ENCODE measurements at places on chromosomes 2 and 18.

- DNase-seq: peak; percentile 40
Observed at GRCh38 chr18:79912409-79912991, 39.0 kb downstream of the SLC66A2 start.

DNA sequence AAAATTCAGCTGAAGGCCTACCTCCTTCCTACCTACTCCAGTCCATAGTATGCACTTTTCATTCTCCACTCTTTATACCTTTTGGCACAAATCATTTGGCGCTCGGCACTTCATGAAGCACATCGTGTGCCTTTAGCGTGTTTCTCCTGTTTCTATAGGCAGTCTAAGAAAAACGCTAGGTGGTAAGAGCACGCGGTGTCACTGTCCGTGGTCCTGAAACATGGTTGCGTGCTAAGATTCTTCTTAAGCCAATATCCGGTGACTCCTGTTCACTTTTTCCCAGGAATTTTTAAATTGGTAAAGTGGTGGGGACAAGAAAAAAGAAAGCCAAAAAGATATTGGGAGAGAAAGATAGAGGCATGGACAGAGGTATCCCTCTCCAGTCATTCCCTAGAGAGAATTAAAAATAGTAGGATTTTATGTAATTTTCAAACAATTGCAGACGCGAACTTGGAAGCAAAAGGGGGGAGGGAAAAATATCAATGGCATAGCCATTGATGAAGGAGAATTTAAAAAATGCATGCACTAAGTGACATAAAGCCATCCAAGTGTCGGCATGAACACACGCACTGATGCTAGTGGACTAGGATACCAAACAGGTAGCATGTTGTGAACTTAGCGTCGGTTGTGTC lies 1.4 kb upstream of the CTNNA2 start:
- peak; percentile 52 for DNase-seq

DNA sequence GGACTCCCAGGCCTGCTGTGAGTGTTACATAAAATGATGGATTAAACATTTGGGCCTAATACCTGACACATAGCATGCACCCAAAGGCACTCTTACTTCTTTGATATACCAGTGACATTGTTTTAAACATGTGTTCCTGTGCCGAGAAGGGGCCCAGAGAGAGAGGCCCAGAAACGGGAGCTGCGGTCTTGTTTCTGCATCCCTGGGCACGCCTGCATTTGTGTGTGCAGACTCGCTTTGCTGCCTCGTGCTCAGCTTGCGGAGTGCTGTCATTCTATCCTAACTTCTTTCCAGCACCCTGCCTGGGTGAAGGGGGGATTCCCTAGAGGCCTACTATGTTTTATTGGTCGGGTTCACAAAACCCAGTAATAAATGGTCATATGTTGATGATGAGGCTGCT lies 666.2 kb upstream of the HS6ST1 start:
- DNase-seq: no peak

GRCh38 chr2:8107621-8108378 lies 574.1 kb upstream of the ID2 start:
- DNase-seq: no peak

- no peak for DNase-seq
Observed at GRCh38 chr18:37956902-37957301, 391.3 kb upstream of the CELF4 start.

DNA sequence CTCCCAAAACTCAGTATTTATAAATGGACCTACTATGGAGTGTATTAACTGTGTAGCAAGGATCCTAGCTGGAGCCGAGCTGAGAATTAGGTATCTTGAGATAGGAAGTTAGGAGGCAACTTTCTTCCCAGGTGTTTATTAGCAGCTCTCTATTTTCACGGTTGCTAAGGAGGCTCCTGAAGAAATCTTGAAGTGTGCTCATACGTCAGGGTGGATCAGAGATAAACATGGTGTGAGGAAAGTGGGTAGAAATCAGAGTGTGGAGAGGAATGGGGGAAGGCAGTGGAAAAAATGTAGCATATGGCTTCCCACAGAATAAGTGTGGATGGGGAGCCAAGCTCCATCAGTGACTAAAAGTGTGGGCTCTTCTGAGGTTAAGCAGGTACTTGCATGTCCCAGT lies 104.3 kb downstream of the ABCA12 start:
- DNase-seq: no peak

GRCh38 chr2:112253261-112253815 lies 1.5 kb downstream of the ZC3H8 start:
- no peak for DNase-seq

- DNase-seq: peak; percentile 82
Observed at GRCh38 chr2:200787351-200788120, 24.2 kb upstream of the BZW1 start.

GRCh38 chr2:224038049-224038829 lies 847 bp downstream of the SERPINE2 start:
- DNase-seq: peak; percentile 29

DNA sequence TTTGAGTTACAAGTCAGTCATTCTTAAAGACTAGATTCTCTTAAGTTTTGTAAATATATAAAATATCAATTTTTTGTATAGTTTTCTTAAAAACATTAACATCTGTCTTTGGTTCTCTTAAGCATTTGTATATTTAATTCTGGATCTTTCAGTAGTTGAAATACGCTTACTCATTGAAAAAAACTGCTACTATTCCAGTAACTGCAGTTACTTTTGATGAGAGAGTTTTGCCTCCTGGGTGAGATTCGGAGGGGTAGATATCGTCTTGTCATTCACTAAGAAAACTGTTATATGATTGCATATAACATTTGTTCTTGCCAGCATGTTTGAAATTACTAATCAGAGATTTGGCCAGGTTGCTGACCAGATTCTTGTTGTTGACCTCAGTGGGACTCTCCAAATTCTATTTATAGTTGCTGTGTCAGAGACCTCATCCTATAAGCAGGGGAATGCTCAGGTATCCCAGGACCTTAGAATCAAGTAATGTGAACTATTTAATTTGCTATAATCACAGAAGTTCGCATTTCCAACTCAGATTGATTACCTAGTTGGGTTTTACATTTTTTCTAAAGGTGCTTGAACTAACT lies 7.9 kb downstream of the AGPS start:
- DNase-seq: no peak

DNA sequence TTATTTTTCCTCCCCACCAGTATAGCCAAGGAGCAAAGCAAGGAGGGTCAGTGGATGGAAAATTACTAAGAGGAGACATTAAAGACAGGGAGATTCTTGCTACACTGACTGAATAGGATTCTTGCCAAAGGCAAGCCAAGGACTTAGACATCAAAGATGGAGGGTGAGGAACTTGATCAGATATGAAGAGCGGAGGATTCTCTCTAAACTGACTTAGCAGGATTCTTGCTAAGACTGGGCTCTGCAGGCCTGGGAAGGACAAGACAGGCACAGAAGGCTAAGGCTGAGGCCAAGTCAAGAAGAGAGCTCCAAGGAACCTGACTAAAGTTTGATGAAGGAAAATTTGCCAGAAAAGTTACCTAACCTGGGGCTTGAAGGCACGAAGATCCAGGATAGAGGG lies 143.9 kb upstream of the RMP24 start:
- DNase-seq: no peak

- peak; percentile 91 for DNase-seq
Observed at GRCh38 chr2:174778085-174778981, 14.1 kb upstream of the CHRNA1 start.

DNA sequence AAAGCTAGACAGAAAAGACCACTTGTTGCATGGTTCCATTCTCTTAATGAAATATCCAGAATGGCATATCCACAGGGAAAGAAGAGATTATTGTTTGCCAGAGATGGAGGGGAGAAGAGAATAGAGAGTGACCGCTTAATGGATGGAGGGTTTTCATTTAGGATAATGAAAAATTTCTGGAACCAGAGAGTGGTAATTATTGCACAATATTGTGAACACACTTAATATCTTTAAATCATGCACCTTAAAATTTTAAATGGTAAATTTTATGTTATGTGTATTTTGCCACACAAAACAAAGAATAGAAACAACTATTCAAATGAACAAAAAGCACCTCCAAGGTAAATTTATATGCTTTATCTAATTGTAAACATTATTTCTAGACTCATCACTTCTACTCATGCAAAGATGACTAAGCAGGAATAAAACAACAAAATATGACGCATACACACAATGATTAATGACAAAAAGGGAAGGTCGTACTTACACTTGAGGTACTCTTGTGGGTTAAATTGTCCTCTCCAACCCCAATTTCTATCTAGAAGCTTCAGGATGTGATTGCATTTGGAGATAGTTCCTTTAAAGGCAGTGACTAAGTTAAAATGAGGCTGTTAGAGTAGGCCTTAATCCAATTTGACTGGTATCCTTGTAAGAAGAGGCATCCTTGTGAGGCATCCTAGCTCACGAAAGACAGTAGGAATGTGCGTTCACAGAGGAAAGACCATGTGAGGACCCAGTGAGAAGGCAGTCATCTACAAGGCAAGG lies 18.7 kb upstream of the DHRS9 start:
- DNase-seq: no peak

- no peak for DNase-seq
Observed at GRCh38 chr18:48896875-48897511, 53.8 kb downstream of the SMAD7 start.

DNA sequence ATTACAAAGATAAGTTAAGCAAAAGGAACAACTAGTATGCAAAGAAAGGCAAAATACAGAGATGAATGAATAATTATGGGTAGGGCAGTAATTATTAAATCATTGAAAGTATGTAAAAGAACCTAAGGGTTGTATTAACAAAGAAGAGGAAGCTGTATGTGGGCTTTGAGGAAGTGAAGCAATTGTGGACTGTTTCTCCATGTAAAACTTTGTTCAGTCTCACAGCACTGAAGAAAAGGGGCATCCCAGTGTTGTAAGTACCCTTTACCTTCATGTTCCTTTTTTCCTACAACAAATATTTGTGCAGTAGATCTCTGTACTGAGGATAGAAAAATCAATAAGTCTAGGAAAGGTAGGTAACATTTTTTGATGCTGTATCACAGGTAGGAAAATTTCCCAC lies 388.7 kb upstream of the NRP2 start:
- DNase-seq: no peak

GRCh38 chr2:27798948-27799645 lies 27.6 kb downstream of the MRPL33 start:
- peak; percentile 100 for DNase-seq

GRCh38 chr2:146734821-146735190 lies 1110.0 kb upstream of the ACVR2A start:
- DNase-seq: no peak

- no peak for DNase-seq
Observed at GRCh38 chr18:50848061-50848551, 28.3 kb upstream of the MRO start.
